ENCODE measurements at places on chromosomes 5 and 9. TPM values are rescaled to one million over a fixed set of nuclear protein-coding genes. Genes with fewer than 3 reads are reported as not detected.

- DNase-seq: no peak
Observed at GRCh38 chr9:107158321-107158720, 124.8 kb upstream of the RAD23B start.

GRCh38 chr5:61704289-61704688 is 372.2 kb downstream of the ZSWIM6 start:
- no peak for DNase-seq

GRCh38 chr9:101027236-101027635 is 1.3 kb upstream of the PLPPR1 start:
- DNase-seq: no peak

The SLC6A3 gene
- 0.49 TPM for total RNA-seq

All from vagina (tissue), 2 donors.